ENCODE measurements at places on chromosomes 3 and 15. TPM values are rescaled to one million over a fixed set of nuclear protein-coding genes. Genes with fewer than 3 reads are reported as not detected.

GRCh38 chr3:177893331-177893730, 642.9 kb upstream of the KCNMB2 start:
- no peak overlapping the region for H3K27ac ChIP-seq
- no peaks in the 10 kb centered on the region for H3K4me1 ChIP-seq
- H3K36me3 ChIP-seq: peaks cover 3% of the 10 kb centered on the region
- no peak overlapping the region for H3K4me3 ChIP-seq
- no peak for DNase-seq

DNA sequence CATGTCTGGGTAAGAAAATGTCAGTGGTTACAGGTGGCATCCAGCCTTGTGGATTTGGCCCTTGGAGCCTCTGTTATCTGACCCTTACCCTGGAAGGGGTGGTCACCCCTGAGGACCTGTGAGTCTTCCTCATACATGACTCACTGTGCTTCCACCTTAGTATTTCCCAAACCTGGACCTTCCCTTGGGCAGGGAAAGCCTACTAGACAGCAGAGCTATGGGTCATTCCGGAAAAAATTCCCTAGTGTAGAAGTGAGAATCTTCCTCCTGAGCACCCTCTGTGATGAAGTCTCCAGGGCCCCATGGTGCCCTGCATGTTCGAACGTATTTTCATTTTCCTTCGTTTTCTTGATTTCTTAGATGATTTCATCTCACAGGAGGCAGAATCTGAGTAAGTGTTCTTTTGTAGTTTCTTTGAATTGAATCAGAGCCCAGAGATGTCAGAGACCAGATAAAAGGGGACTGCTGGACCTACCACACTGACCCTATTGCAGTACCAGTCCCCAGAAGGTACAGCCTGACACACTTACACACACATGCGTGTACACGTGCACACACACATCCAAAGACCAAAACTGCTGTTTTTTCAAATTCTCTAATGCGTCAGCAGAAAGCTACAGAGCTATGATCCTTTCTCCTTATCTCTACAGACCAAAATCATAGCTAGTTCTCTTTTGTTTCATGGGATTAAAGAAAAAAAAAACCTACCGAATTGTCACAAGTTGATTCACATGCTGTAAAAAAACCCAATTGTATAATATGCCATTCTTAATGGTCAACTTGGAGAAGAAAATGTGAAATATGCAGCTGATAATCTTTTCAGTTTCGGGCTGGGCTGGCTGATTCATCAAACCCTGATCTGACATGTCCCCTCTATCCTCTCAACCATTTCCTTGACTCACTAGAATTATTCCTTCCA, 50.5 kb upstream of the ARHGEF3 start:
- peaks cover 3% of the 10 kb centered on the region for H3K36me3 ChIP-seq
- H3K4me1 ChIP-seq: peaks cover 44% of the 10 kb centered on the region
- H3K27ac ChIP-seq: no peak overlapping the region
- no peak overlapping the region for H3K4me3 ChIP-seq

DNA sequence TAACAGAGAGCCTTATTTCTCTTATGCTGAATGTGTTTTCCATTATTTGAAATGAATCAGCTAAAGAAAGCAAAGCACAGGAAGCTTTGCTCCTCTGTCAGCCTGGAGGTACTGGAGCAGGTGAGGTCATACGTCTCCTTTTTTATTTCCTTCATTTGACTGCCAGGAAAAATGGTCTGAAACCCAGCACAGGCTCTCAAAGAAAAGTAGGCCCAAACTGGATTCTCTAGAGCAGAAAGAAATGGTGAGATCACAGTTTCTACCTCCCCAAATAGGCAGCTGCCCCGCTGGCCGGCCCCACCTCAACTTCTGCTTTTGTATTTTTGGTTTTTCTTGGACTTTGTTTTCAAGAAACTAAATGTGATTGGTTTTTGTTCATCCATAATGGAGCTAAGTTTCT, 95.1 kb downstream of the RPL39L start:
- peak overlapping the region; percentile 28 for H3K4me3 ChIP-seq
- no peak for DNase-seq
- peak overlapping the region; percentile 75 for H3K27ac ChIP-seq
- peaks cover 92% of the 10 kb centered on the region for H3K36me3 ChIP-seq
- H3K27me3 ChIP-seq: no peaks in the 10 kb centered on the region

DNA sequence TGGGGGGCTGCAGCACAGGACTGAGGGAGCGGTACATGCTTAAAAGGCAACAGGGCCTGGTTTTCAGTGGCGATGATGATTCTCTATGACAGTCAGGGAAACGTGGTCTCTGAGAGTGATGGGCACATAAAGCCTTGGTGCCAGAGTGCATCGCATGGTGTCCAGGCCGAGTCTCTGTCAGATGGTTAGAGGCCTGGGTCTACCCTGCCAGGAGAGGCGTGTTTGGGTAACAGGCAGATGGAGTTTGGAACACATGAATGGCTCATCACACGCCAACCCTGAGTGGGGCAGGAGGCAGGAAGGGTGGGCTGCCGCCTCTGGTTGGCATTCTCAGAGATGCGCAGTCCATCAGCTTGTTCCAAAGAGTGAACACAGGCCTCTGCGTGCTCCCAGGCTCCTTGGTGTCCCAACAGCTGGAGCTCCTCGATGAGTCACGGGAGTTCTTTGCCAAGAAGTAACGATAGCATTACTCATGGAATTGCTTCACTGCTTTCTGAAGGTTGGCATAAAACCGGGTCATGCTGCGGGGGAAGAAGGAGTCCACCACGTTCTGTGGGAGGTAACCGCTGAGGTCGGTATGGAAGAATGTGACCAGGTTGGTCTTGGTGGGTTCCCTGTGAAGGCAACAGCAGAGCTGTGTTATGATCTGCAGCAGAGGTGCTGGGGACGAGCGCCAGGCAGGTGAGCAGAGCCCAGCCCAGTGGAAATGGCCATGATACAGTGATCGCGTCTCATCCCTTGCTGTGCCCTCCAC, 11.0 kb downstream of the STARD5 start:
- H3K27ac ChIP-seq: peak overlapping the region; percentile 69
- peaks cover 77% of the 10 kb centered on the region for H3K36me3 ChIP-seq
- H3K27me3 ChIP-seq: no peaks in the 10 kb centered on the region

- no peak overlapping the region for H3K27ac ChIP-seq
- H3K4me3 ChIP-seq: no peak overlapping the region
- H3K27me3 ChIP-seq: peaks cover 4% of the 10 kb centered on the region
- H3K36me3 ChIP-seq: no peaks in the 10 kb centered on the region
- no peak for DNase-seq
These were observed 74.0 kb upstream of the HACD2 start for GRCh38 chr3:123658852-123659206.

- H3K27me3 ChIP-seq: peaks cover 43% of the 10 kb centered on the region
- no peaks in the 10 kb centered on the region for H3K36me3 ChIP-seq
- no peak overlapping the region for H3K4me3 ChIP-seq
- H3K27ac ChIP-seq: no peak overlapping the region
- no peak for DNase-seq
These were observed 1.1 kb upstream of the CHRNA3 start for GRCh38 chr15:78621810-78622402.

DNA sequence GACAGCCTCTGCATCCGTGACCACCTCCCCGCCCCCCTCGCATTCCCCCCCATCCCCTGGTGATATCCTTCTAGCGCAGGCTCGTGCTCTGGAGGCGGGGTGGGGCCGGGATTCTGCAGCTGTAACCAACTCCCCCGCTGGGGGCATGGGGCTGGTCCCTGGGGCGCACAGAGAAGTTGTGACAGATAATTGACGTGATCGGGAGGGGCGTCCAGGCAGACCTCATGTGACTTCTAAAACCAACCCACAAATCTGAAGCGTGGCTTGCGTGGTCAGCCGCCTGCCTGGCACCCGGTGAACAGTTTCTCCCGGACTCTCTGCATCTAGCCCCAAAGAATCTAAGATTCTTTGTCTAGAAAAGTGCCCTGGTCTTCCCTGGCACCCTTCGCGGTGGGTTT, 100.6 kb upstream of the IGF1R start:
- peaks cover 37% of the 10 kb centered on the region for H3K27me3 ChIP-seq
- no peak for DNase-seq
- H3K36me3 ChIP-seq: no peaks in the 10 kb centered on the region
- H3K4me3 ChIP-seq: peak overlapping the region; percentile 71

DNA sequence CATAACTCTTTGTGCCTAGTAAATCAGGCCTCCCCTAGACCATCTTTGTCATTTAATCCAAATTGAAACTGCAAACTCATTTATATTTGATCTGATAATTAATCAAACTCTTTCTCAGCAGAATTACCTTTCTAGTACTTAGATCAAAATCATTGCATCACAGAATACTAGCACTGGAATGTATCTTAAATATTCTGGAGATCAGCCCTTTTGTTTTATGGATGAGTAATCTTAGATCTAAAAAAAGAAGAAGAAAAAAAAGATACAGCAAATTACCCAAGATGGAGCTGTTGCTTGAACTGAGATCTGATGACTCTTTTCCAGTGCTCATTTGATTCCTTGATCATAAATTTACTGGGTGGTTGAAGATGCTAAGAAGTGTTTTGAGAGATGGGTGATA, 47.9 kb downstream of the NAALADL2 start:
- H3K27me3 ChIP-seq: no peaks in the 10 kb centered on the region
- no peaks in the 10 kb centered on the region for H3K36me3 ChIP-seq
- no peaks in the 10 kb centered on the region for H3K4me1 ChIP-seq
- H3K4me3 ChIP-seq: no peak overlapping the region
- DNase-seq: no peak

DNA sequence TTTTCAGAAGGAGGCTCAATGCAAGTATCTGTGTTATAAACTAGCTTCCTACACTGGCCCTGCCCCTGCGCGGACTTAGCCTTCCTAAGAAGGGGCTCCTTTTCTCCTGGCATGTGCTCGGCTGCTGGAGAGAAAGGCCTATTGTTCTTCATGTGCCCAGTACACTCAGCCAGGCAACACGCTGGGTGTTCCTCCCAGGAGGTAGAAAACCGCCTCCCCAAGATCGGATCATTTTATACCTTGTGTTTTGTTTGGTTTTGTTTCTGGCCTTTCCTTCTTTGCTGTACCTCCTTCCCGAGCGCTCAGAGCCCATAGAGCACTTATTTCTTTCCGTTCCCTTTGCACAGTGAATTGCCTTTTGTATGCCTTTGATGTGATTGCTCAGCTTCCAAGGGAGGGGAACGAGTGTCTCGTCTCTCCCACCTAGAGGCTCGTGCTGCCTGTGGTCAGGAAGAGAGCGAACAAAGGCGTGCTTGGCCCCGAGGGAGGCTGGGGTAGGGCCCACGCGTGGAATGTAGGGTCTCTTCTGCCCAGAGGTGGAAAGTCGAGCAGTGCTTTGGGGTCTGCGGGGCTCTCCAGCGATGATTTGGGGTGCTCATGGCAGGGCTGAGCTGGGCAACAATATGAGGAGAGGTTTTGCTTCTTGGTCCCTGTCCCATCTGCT, 30.0 kb downstream of the CCNL1 start:
- no peaks in the 10 kb centered on the region for H3K27me3 ChIP-seq
- peak overlapping the region; percentile 96 for H3K27ac ChIP-seq
- peaks cover 74% of the 10 kb centered on the region for H3K4me1 ChIP-seq
- peak overlapping the region; percentile 50 for H3K4me3 ChIP-seq
- DNase-seq: peak; percentile 29

GRCh38 chr3:66615643-66616301, 115.0 kb upstream of the LRIG1 start:
- H3K4me1 ChIP-seq: peaks cover 11% of the 10 kb centered on the region
- no peak overlapping the region for H3K27ac ChIP-seq
- DNase-seq: no peak
- no peak overlapping the region for H3K4me3 ChIP-seq

- peaks cover 5% of the 10 kb centered on the region for H3K36me3 ChIP-seq
- H3K4me3 ChIP-seq: no peak overlapping the region
- peaks cover 16% of the 10 kb centered on the region for H3K4me1 ChIP-seq
- H3K27ac ChIP-seq: no peak overlapping the region
These were observed 35.3 kb upstream of the B3GNT5 start for GRCh38 chr3:183217548-183218332.

- H3K36me3 ChIP-seq: no peaks in the 10 kb centered on the region
- peaks cover 1% of the 10 kb centered on the region for H3K27me3 ChIP-seq
- DNase-seq: peak; percentile 42
These were observed 156.2 kb upstream of the IQSEC1 start for GRCh38 chr3:13229273-13229949.

- H3K27me3 ChIP-seq: peaks cover 3% of the 10 kb centered on the region
- H3K27ac ChIP-seq: no peak overlapping the region
- no peak for DNase-seq
- no peak overlapping the region for H3K4me3 ChIP-seq
These were observed 573.2 kb upstream of the MDFIC2 start for GRCh38 chr3:70885636-70886035.

- H3K4me3 ChIP-seq: no peak overlapping the region
- peak overlapping the region; percentile 16 for H3K27ac ChIP-seq
- H3K27me3 ChIP-seq: no peaks in the 10 kb centered on the region
- no peaks in the 10 kb centered on the region for H3K36me3 ChIP-seq
These were observed 78.1 kb downstream of the ATP10A start for GRCh38 chr15:25784876-25785640.

DNA sequence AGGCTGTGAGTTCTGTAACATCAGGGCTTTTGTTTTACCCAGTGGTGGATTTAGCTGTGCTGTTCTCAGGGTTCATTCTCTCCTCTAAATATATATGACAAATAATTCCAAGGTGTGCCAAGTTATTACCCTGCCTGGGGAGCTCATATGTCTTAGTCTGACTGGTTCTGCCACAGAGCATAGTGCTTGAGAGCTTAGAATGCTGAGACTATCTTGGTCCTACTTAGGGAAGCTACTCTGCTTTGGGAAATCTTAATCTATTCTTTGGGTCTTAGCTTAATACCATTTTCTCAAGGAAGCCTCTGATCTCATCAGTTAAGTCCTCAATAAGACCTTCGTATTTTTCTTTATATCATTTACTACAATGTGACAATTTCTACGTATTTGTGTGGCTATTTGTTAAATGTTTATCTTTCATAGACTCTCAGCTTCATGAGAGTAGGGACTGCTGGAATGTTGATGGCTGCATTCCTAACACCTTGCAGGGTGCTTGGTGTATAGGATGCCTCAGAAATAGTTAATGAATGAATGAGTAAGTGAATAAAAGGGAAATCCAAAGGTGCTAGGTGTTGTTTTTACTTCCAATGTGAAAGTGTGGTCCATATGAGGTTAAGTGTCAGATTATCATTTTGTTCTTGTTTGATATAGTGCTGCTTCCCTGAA, 1.8 kb downstream of the OTOL1 start:
- H3K4me3 ChIP-seq: no peak overlapping the region
- H3K4me1 ChIP-seq: no peaks in the 10 kb centered on the region
- H3K27ac ChIP-seq: no peak overlapping the region
- no peak for DNase-seq
- H3K36me3 ChIP-seq: no peaks in the 10 kb centered on the region

- peaks cover 21% of the 10 kb centered on the region for H3K27me3 ChIP-seq
- H3K36me3 ChIP-seq: no peaks in the 10 kb centered on the region
- no peak for DNase-seq
- no peak overlapping the region for H3K27ac ChIP-seq
- H3K4me1 ChIP-seq: peaks cover 2% of the 10 kb centered on the region
These were observed 269.8 kb downstream of the THSD4 start for GRCh38 chr15:71385026-71385425.

GRCh38 chr3:7874116-7874515, 627.5 kb upstream of the LMCD1 start:
- no peak overlapping the region for H3K27ac ChIP-seq
- DNase-seq: no peak
- no peak overlapping the region for H3K4me3 ChIP-seq
- H3K36me3 ChIP-seq: no peaks in the 10 kb centered on the region

Gene ALPK3
- total RNA-seq: 0.04 TPM

Gene ECE2
- not detected for total RNA-seq

Gene RBP2
- total RNA-seq: not detected

Gene MESD
- 15.8 TPM for total RNA-seq

Gene MASP1
- total RNA-seq: not detected

Gene COL6A5
- not detected for total RNA-seq

Gene LSAMP
- total RNA-seq: not detected

Gene SCAANT1
- not detected for total RNA-seq
